ENCODE measurements at places on chromosomes 11 and 22.

DNA sequence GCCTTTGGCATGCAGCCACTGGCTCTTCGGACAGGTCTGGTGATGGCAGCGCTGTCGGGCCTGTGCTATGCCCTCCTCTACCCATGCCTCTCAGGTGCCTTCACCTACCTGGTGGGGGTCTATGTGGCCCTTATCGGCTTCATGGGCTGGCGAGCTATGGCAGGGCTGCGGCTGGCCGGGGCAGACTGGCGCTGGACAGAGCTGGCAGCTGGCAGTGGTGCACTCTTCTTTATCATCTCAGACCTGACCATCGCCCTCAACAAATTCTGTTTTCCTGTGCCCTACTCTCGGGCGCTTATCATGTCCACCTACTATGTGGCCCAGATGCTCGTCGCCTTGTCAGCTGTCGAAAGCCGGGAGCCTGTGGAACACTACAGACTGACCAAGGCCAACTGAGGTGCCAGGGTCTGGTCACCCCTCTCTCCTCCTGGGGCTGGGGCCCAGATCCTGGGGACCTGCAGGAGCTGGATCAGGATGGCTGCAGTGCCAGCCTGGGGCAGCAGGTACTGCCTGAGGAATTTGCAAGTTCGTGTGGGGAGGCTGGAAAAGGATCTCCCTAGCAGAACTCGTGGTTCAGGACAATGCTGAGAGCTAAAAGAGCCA, 3.1 kb downstream of the TMEM86A start:
- no peak for DNase-seq

GRCh38 chr11:62419314-62419929, 589 bp downstream of the SCGB1A1 start:
- DNase-seq: no peak

DNA sequence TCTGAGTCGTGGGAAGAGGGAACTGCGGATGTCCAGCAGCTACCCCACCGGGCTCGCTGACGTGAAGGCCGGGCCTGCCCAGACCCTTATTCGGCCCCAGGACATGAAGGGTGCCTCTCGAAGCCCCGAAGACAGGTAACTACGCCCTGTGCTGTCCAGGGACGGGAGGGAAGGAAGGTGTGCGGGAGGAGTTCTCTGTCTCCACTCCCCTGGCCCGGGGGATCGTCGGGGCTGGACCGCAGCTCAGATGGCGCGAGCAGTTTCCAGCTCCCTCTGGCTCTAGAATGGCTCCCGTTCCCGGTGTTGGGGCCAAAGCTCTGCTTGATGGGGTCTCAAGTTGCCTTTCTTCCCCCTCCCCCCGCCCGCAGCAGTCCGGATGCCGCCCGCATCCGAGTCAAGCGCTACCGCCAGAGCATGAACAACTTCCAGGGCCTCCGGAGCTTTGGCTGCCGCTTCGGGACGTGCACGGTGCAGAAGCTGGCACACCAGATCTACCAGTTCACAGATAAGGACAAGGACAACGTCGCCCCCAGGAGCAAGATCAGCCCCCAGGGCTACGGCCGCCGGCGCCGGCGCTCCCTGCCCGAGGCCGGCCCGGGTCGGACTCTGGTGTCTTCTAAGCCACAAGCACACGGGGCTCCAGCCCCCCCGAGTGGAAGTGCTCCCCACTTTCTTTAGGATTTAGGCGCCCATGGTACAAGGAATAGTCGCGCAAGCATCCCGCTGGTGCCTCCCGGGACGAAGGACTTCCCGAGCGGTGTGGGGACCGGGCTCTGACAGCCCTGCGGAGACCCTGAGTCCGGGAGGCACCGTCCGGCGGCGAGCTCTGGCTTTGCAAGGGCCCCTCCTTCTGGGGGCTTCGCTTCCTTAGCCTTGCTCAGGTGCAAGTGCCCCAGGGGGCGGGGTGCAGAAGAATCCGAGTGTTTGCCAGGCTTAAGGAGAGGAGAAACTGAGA, 1.4 kb downstream of the ADM start:
- DNase-seq: no peak

DNA sequence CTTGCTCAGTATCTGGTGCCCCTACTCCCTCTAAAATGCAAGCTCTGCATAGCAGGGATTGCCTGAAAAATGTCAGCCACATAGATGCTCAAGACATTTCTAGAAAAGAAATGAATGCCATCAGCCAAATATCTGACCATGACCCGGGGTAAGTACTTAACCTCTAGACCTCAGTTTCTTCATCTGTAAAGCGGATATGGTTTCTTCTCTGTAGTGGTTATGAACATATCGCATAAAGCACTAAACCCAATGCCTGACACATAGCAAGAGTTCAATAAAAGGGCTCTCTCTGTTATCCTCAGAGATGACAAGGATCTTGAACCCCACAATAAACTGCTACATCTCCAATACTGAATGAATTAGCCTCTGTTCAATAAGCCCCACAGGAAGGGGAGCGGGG, 122.6 kb downstream of the ABTB2 start:
- no peak for DNase-seq

DNA sequence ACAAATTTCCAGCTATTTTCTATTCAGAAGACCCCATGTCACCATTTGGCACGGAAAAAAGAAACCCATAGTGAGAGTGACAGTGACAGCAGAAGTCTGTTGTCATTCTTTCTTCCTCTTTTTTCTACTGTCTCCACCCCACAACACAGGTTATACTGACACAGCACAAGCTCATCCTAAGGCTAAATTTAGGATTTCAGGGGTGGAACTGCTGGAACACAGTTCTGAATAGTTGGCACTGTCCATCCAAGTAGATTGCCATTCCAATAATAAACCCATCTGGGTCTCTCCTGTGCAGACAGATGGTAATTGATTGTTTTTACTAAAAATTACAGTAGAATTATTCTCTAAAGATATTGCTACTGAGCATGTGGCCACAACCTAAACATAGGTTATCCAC, 95.2 kb upstream of the C11orf87 start:
- no peak for DNase-seq

Measured in HCT116 (cell line).